ENCODE measurements at places on chromosomes 6 and 20.

GRCh38 chr20:59386809-59387208 is 86.4 kb downstream of the EDN3 start:
- DNase-seq: no peak

DNA sequence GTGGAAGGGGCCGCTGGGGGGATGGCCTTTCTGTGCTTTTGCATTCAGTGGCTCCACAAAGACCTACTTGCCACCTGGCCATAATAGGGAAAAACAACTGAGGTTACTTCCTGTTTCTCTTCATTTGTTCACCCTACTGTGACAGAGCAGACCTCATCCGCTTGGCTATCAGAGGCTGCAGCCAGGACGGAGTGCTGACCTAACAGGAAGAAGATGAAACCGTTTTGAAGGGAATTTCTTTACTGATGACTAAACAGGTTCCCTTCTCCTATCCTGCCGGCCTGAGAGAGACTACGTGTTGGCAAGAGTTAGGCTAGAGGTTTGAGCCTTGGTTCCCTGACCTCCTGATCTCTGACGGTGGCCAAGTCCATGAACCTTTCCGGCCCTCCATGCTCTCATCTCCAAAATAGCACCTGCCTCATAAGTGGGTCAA is 21.3 kb downstream of the PRR18 start:
- peak; percentile 44 for DNase-seq

DNA sequence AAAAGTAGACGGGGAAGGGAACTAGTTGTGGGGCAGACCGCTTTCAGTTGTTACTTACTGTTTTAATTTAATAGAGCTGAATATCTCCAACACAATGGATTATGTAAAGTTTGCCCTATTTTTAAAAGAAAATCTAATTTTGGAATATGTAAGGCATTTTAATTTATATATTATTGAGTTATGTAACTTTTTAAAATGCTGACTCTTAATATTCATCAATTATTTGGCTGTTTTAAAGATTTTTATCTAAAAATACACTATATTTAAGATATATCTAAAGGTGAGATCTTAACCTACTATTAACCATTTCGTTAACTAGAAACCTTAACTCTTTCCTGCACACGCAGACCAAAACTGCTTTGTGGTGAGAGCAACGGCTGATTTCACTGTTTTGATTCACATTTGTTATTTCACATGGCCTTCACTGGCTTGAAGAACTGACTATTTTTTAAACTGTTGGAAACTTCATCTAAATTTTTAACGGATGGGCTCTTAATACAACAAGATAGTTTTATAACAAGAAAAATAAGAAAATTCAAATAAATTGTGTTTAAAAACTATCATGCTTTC is 87.9 kb downstream of the HUS1B start:
- no peak for DNase-seq

DNA sequence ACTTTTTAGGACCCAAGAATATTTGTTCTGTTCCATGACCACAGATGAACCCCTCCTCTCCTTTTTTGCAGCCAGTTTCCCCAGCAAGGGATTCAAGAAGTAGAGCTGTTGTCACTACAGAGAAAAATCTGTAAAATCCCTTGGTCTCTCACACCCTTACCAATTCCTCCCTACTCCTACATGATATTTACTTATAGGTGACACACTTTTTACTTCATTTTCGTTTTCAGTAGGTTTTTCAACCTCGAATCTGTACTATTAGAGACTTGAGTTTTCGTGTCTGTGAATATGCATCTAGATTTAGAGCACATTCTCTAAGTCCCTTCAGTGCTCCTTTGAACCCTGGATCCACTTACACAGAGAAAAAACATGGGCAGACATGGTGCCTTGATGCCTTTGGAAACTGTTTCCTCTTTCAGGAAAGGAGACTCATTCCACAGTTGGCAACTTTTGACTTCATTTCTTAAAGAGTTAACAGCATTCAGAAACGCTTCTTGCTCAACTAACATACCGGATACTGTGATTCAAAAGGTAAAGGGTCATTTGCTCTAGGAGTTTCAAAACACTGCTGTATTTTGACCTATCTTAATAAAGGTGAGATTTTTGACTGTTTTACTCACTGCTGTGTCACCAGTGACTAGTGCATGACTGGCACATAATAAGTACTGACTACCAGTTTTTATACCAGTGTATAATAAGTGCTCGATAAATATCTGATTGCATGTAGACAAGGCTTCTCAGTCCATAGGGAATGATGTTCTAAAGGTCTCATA is 50.6 kb downstream of the LAMA4 start:
- no peak for DNase-seq

DNA sequence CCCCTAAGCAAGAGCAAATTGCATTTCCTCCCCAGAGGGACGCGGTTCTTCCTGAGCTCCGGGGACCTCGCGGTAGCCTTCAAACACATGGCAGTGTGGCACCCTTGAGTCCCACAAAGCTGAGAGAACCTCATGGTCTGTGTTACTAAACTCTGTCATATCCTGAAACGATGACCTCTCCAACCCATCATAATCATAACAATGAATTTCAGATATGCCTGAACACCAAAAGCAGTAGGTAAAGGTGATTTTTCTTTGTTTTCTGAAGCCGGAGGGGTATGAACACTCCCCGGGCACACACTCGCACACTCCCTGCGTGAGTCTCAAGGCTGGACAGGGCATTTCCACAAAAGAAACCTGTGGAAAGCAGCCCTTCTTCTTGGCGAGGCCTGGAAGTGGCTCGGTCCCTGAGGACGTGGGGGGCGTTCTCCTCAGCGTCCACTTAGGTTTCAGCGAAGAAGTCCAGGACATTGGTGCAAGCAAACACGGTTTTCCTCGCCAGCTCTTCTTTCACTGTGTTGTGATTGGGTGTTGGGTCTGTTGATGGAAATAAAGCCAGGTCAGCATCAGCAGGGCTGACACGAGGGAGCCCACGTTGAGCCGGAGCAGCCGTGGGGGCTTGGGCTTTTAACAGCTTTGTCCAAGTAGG is 183.4 kb downstream of the ERMARD start:
- no peak for DNase-seq

DNA sequence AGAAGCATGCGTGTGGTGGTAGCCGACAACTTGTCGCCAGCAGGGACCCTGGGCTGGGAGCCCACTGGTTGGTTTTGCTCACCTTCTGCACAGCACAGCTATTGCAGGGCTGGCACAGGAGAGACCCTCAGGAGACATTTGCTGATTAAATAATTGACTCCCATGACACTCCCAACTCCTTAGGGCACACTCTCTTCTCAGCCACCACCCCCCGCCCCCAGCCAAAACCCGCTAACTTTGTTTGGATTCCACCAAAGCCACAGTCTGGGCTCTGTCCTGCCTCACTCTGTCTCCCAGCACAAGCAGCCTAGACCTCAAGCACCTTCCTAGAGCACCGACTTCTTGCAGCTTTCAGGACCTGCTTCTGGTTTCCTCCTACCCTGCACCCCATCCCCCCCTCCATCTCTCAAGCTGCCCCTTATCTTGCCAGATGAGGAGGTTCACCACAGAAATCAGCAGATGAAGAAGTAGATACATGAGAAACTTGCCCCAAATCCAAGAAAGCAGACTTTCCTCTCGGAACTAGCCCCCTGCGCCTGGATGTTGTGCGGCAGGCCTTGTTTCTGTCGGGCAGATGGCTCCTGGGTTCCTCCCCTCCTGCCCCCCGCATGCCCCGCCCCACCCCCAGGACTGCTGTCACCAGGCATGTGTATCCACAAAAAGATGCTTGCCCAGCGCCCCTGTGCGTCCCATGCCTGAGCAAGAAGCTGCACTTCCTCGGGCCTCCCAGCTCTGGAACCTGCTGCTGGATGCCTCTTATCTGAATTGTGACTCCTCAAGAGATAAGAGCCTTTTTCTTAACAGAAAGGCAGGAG is 35.0 kb upstream of the CD93 start:
- no peak for DNase-seq

DNA sequence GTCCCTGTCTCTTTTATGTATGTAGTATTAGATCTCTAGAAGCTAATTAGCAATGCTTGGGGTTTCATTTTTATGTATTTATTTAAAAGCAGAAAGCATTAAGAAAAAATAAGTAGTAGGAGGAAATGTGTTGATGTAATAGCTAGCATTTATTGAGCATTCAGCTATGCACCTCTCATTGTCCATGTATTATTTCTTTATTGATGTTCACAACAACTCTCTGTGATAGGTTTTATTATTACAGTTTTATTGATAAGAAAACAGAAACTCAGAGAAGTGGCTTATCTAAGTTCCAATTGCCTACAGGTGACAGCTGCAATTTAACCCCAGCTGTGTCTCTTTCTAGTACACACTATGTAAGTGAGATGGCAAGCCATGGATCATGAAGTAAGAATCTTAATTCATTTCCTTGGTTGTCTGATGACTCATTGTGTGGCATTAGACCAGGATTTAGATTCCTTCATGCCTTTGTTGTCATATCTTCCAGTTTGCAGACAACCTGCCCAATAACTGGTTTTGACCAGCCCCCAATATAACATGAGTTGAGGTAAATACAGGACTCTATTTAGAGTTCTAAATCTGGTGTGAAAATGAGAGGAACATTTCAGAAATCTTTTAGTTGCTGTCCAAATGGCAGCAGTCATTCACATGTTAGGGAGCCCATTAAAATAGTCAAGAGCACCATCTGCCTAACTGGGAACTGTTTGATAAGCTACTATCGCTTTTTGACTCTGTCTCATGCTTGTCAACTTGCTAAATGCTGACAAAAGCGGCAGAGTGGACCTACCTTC is 170.8 kb upstream of the PHACTR1 start:
- DNase-seq: no peak

DNA sequence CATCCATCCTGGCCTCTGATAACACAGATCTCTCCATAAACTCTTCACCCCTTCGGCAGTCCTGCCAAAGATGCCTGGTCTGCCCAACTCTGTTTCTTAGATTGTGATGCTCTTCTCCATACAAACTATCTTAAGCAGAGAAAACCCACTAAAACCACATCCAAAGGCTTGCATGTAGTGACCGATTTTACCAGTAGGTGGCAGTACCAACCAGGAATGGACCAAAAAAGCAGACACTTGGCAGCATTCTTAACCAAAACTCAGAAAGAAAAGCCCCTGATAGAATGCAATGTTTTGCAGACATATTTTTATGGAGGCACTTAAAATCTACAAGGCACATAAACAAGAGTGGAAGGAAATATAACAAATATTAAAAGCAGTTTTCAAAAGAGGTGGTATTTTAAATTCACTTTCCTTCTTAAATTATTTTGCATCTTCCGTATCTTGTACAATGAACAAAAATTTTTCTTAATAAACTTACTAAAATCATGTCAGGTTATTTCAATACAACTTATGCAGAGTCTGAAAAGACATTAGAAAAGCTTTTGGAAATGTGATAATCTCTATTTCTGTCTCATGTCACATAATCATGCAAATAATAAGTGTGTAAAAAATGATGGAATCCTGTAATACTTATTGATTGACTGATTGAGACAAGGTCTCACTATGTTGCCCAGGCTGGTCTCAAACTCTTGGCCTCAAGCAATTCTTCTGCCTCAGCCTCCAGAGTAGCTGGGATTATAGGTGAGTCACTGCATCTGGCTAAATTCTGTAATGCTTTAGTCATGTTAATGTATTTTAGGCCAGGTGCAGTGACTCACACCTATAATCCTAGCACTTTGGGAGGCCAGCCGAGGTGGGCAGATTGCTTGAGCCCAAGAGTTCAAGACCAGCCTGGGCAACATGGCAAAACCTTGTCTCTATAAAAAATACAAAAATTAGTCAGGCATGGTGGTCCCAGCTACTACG is 29.4 kb downstream of the LRP11 start:
- peak; percentile 15 for DNase-seq

DNA sequence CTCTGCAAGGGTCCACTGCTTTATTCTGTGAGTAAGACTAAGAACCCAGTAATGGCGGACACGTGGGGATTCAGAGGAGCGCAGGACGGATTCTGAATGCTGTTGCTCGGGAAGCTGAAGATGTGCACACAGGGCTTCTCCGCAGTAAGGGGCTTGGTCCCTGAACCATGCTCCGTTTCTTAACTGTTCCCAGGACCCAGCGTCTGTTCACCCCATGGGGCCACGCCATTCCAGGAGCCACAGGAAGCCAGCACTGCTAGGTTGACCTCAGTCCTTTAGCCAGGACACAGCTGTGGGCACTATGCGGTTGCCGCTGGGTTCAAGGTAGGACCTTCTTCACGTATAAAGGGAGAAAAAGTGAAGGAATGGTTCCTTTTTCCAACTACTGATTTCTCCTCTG is 59.8 kb downstream of the IRF4 start:
- DNase-seq: no peak

DNA sequence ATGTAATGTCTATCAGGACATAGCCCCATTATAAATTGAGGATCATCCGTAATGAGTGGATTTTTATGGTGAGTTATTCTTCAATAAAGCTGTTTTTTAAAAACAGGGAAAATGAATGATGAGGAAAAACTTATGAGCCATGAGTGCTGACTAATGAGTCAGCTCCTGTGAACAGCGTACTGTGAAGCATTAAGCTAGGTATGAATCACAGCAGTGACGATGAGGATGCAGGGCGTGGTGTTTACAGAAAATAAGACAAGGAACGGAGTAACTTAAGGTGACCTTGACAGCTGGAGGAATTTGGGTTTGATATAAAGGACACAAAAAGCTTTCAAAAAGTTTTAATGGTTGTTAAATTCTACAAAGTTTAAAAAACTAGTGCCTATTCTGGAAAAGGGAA is 96.3 kb downstream of the FOXF2 start:
- no peak for DNase-seq

DNA sequence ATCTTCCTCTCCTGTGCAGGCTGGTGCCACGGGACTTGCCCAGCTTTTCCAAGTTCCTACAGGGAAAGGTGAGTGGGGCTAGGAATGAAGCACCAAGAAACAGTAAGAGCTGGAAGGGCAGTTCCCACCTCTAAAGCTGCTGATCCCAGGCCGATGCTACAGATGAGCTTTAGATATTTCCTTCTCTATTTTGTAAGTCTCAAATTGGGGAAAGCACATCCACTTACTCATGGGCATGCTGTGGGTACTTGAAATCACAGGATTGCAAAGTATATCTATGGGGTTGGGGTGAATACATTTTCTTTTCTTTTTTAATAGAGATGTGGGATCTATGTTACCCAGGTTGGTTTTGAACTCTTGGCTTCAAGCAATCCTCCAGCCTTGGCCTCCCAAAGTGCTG is 3.1 kb downstream of the ZBTB2 start:
- DNase-seq: no peak

GRCh38 chr6:47352194-47352920 is 42.7 kb upstream of the TNFRSF21 start:
- DNase-seq: no peak

DNA sequence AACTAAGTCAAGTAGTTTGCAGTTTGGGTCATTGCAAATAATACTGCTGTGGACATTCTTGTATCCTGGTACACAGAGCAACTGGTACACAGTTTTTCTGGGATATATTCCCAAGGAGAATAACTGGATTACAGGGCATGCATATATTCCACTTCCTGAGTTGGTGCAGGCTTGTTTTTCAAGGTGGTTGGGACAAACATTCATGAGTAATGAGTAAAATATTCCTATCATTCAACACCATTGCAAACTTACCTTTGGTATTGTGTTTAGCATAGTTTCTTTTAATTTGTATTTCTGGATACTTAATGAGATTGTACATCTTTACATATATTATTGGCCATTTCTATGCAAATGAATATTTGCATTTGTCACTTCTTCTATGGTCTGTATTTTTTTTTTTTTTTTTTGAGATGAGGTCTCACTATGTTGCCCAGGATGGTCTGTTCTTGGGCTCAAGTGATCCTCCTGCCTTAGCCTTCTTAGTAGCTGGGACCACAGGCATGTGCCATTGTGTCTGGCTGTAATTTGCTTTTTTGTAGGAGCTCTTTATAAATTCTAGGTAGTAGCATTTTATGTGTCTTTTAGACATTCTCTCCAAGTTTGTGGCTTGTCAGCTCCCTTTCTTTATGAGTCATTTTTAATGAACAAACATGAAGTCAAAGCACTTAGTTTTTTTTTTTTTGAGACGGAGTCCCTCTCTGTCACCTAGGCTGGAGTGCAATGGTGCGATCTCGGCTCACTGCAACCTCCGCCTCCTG is 158.7 kb downstream of the SOX4 start:
- no peak for DNase-seq

Measured in SHP77 (cell line).